ENCODE measurements at places on chromosomes 6 and 20.

DNA sequence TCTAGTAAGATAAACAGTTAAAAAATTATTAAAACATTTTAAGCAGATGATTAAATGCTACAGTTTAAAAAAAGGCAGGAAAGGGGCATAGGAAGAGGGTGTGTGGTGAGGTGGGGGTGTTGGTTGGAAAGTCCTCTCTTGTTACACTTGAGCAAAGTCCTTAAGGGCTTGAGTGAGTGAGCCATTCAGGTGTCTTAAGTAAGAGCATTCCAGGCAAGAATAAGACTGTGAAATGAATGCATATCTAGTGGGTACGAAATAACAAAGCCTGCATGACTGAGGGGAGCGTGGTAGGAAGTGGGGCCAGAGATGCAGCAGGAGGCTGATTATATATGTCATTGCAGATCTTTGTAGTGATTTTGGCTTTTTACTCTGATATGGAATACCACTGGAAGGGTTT lies 5.1 kb downstream of the CDKAL1 start:
- DNase-seq: no peak

DNA sequence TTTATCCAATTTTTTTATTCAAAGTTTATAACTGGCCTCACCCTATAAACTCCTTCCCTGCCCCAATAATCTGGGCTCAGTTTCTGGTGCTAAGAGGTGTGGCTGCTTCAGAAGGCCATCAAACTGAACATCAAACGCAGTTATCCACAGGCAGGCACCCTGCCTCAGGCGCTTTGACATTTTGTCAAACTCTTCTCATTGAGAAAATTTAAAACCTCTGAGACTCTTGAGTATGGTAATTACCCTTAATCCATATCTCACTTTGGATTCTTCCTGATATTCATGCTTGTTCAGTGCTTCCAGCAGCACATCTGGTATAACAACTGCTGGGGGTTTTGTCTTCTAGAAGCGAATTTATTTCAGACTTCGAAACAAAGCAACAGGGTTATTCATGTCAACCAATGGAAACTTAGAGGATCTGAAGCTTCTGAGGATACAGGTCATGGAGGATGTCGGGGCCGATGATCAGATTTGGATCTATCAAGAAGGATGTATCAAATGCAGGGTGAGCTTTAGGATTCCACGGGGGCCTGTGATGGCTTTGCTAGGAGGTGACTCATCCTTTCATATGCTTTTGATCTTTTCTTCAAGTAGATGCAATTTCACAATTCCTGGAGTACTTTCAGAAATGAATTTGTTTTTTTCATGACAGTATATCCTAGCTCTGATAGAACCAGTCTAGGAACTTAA lies 68.2 kb downstream of the RTN4IP1 start:
- no peak for DNase-seq

GRCh38 chr6:28673787-28674671 lies 148.3 kb downstream of the GPX5 start:
- DNase-seq: no peak

GRCh38 chr6:126812010-126812409 lies 306.5 kb upstream of the RSPO3 start:
- DNase-seq: no peak

GRCh38 chr20:22954661-22955060 lies 80.5 kb upstream of the SSTR4 start:
- no peak for DNase-seq

DNA sequence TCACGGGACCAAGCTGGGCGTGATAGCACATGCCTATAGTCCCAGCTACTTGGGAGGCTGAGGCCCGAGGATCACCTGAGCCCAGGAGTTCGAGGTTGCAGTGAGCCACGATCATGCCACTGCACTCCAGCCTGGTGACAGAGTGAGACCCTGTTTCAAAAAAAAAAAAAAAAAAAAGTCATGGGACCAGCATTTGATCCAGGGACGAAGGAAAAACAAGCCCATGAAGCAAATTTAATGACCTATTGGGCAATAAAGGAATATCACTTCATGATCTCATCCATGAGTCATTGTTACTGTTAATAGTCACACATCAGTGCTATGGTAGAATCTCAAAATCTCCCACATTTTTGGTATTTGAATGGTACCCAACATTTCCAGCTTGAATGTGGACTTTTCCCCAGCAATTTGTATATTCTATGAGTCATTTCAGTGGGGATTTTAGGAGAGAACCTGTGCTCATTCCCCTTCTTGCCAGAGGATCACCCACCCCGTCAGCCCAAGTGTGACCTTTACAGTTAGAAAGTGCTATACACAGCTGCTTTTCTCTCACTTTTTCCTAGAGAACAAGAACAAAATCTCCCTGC lies 8.5 kb upstream of the SOD2 start:
- no peak for DNase-seq

GRCh38 chr6:105645958-105646357 lies 243.1 kb upstream of the PREP start:
- no peak for DNase-seq

GRCh38 chr6:119174879-119175817 lies 96.7 kb upstream of the FAM184A start:
- no peak for DNase-seq

DNA sequence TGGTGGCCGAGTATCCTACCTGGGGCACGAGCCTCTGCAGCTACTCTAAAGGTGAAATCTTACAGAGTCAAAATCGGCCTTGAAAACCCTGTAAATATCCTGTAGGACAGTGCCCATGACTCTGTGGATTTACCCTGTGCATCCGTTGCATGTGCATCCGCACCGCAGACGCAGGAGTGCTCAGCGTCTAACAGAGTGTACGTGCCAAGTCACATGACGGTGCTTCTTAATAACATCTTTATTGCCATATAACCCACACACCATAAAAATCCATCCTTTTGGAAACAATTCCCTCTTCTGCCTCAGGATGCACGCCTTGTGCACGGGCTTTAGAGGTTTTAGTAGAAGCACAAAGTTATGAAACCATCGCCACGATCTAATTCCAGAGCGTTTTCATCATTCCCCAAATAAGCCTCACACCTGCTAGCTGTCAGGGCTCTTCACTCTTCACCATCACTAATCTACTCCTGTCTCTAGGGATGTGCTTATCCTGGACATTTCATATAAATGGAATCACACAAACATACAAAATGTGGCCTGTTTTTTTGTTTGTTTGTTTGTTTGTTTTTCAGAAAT lies 384.5 kb upstream of the SULF2 start:
- DNase-seq: no peak

DNA sequence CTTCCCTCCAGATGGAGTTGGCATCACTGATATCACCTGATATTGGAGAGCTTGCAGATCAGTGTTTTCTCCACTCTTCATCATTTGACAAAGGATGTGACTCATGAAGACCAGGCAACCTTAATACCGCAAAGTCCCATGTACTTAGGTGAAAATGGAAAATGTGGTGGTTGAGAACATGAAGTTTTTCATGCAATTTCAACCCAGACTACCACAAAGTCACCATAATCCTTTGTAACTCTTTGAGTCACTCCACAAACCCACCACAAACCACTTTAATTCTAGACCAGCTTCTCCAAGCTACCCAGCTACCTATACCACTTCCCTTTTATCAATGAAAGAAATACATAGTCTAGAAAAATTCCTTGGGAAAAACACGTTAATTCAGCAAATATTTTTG lies 7.1 kb downstream of the NHLRC1 start:
- no peak for DNase-seq

DNA sequence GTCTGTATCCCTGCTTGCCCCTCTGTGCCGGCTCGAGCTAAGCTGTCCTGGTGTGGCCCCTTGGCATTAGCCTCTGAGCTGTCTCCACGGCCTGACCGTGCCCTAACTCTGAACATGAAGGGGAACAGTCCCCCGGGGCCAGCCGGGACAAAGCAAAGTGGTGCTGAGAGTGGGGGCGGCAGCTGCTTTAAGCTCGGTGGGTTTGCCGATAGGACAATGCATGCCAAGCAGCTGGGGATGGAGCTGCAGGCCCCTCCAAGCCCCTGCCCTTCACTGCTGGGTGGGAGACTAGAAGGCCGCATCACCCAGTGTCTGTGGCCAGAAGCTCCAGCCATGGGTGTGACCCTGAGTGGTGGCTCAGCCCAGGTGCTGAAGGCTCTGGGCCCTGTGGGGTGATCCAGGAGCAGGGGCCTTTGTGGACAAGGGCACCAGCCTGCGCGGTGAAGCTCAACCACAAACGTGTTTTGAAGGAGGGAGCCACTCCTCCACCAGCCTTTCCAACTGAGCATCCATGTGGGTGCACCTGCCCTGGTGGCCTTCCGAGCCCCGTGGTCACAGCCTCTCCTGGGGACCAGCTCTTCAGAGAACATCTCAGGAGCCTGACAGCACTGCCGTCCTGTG lies 242.5 kb downstream of the ERMARD start:
- no peak for DNase-seq

DNA sequence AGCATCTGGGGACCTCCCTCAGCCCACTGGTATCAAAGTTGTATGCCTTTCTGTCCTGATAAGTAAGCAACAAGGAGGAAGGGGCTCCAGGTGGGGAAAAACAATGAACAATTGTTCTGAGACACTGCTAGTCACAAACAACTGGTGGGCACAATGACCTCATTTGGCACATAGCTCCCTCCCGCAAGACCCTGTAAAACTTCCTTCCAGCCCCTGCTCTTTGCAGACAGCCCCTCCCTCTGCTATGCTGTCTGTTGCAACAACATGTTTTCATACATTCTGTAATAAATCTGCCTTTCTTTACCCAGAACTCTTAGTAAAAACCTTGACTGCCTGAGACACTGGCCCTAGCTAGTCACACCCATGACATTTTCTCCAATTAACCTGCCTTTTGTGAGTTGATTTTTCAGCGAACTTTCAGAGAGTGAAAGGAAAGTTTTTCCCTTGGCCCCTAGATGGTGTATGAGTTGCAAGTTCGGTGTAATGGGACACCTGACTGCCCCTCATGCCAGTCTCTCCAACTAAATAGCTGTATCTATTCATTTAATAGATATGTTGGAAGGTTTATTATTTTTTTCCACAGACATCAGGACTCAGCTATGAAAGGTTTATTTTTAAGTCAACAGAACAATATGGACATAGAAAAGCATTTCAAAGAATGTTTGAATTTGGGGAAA lies 142.3 kb upstream of the SLC22A16 start:
- DNase-seq: no peak

DNA sequence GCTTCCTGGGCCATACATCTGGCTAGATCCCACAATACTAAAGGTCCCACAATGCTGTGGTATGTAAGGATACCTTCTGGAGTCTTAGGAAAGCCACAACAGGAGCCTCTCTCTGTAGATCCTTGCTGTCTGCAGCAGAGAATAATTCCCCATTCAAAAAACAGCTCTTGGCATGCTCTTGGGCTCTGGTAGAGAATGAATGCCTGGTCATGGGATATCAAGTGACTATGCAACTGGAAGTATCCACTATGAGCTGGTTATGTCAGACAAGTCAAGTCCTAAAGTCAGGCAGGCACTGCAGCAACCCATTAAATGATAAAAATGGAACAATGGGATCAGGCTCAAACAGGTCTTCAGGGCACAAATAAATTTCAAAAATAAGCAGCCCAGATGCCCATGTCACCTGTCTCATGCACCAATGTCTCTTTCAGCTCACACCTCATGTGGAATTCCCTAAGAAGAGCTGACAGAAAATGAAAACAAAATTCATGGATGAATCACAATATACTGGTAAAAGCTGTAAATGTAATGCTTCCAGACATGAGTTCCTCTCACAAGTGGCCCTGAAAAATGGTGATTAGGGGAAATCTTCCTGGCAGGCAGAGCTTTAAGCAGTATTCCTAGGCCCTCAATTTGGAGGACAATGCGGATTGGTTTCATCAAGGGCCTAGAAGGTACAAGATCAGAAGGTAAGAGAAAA lies 4.3 kb downstream of the AK9 start:
- DNase-seq: no peak

- no peak for DNase-seq
Observed at GRCh38 chr6:27280540-27281000, 31.5 kb downstream of the POM121L2 start.

- no peak for DNase-seq
Observed at GRCh38 chr6:8837343-8837742, 402.0 kb upstream of the SLC35B3 start.

- DNase-seq: no peak
Observed at GRCh38 chr6:85865420-85866369, 223.0 kb upstream of the SYNCRIP start.

GRCh38 chr6:95279616-95280015 lies 297.7 kb upstream of the MANEA start:
- DNase-seq: no peak

GRCh38 chr20:61765871-61766654 lies 299.6 kb downstream of the TAF4 start:
- DNase-seq: no peak

DNA sequence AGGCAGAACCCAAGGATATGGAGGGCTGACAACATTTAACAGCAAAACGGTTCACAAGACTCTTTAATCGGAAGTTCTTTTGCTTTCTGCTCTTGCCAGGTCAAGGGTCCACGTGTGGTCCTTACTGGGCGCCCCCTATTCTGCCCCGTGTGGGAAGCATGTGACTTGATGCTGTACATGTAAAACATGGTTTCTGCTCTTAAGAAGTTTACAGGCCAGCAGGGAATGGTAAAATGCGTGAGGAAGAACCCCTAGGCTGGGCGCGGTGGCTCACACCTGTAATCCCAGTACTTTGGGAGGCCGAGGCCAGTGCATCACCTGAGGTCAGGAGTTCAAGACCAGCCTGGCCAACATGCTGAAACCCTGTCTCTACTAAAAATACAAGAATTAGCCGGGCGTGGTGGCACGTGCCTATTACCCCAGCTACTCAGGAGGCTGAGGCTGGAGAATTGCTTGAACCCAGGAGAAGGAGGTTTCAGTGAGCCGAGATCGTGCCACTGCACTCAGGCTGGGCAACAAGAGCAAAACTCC lies 19.3 kb downstream of the ZNF217 start:
- DNase-seq: no peak

DNA sequence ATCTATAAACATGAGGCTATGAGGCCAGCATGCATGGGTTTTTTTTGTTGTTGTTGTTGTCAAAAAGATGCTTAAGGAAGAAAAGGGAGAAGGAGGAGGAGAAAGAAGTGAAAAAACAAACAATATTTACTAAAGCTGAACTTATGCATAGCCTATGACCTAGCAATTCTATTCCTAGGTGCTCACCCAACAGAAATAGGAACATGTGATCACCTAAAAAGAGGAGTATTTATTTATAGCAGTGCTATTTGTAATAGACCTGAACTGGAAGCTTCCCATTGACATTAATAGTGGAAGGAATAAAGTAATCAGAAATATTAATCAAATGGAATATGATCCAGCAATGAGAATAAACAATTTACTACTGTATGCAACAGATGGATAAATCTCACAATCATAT lies 156.5 kb upstream of the OLIG3 start:
- DNase-seq: no peak

DNA sequence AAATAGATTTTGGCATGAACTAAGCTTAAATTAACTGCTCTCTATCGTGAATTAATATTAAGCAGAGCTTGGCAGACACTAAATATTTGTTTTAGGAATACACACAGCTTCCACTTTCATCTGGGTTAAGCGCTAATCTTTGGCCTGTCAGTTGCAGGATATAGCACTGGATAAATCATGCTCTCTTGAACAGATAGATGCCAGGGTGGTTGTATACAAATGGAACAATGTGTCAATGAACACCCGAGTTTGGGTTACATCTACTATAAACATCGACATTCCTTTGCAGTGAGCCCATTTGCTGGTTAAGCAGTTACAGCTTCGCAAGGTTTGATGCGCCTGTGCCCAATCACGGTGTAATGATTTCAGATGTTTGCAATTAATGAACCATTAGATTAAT lies 338.2 kb upstream of the ZFP64 start:
- no peak for DNase-seq

All from NCI-H187 (cell line).